ENCODE measurements at places on chromosomes 16 and 17. TPM values are rescaled to one million over a fixed set of nuclear protein-coding genes. Genes with fewer than 3 reads are reported as not detected.

MEIOC gene
- 1.4 TPM for total RNA-seq

ZP2 gene
- total RNA-seq, result not detected

HOXB7 gene
- total RNA-seq, result not detected

KANSL1 gene
- total RNA-seq, result 116 TPM

- H3K27me3 ChIP-seq, result peaks cover 6% of the 10 kb centered on the region
- DNase-seq, result peak; percentile 84
- no peak overlapping the region for H3K27ac ChIP-seq
- no peak overlapping the region for H3K4me3 ChIP-seq
- H3K36me3 ChIP-seq, result no peaks in the 10 kb centered on the region
- no peaks in the 10 kb centered on the region for H3K4me1 ChIP-seq
These were observed 64.6 kb upstream of the CRHR1 start for GRCh38 chr17:45719335-45720071.

- no peak overlapping the region for H3K27ac ChIP-seq
- peak overlapping the region; percentile 94 for H3K4me3 ChIP-seq
- no peaks in the 10 kb centered on the region for H3K4me1 ChIP-seq
- no peaks in the 10 kb centered on the region for H3K36me3 ChIP-seq
- peak; percentile 72 for DNase-seq
These were observed 1.7 kb upstream of the TMEM97 start for GRCh38 chr17:28317099-28317965.

- no peak overlapping the region for H3K4me3 ChIP-seq
- DNase-seq, result no peak
- H3K27me3 ChIP-seq, result peaks cover 4% of the 10 kb centered on the region
- H3K36me3 ChIP-seq, result no peaks in the 10 kb centered on the region
- peaks cover 4% of the 10 kb centered on the region for H3K4me1 ChIP-seq
These were observed 41.1 kb downstream of the SRL start for GRCh38 chr16:4200781-4201137.

GRCh38 chr16:678858-679813 lies 1.1 kb upstream of the STUB1 start:
- H3K4me1 ChIP-seq, result peaks cover 18% of the 10 kb centered on the region
- H3K36me3 ChIP-seq, result peaks cover 27% of the 10 kb centered on the region
- no peak overlapping the region for H3K4me3 ChIP-seq
- no peaks in the 10 kb centered on the region for H3K27me3 ChIP-seq

DNA sequence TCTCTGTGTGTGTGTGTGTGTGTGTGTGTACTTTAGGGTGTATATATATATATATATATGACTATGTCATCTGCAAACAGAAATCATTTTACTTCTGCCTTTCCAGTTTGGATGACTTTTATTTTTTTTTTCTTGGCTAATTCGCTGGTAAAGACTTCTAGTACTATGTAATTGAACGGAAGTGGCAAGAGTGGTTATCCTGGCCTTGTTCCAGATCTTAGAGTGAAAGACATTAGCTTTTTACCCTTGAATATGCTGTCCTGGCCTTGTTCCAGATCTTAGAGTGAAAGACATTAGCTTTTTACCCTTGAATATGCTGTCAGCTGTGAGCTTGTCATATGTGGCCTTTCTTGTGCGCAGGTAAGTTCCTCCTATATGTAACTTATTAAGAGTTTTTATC lies 72.7 kb upstream of the MYOCD start:
- H3K36me3 ChIP-seq, result no peaks in the 10 kb centered on the region
- no peak overlapping the region for H3K27ac ChIP-seq
- H3K4me1 ChIP-seq, result no peaks in the 10 kb centered on the region
- DNase-seq, result no peak
- no peaks in the 10 kb centered on the region for H3K27me3 ChIP-seq

- no peak overlapping the region for H3K4me3 ChIP-seq
- H3K4me1 ChIP-seq, result no peaks in the 10 kb centered on the region
- DNase-seq, result peak; percentile 83
- H3K27ac ChIP-seq, result peak overlapping the region; percentile 72
- no peaks in the 10 kb centered on the region for H3K27me3 ChIP-seq
These were observed 7.3 kb upstream of the TRPV2 start for GRCh38 chr17:16407911-16408588.

DNA sequence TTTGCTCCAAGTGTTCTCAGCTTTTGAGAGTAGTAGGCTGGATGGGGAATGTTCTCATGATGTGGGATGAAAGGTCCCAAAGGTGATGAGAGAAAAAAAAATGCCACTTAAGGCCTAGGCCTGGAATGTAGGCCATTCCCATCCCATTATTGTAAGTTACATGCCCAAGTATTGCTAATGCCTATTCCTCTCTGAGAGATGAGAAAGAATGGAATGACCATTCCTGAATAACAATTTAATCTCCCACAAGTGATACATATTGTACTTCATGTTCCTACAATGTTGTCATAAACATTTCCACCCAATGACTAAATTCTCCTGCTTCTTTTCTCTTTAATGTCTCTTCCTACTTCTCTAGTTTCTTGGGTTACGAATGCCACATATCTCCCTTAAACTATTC lies 102.8 kb upstream of the KCNJ16 start:
- no peaks in the 10 kb centered on the region for H3K36me3 ChIP-seq
- no peak overlapping the region for H3K4me3 ChIP-seq
- H3K27ac ChIP-seq, result no peak overlapping the region
- no peak for DNase-seq
- no peaks in the 10 kb centered on the region for H3K4me1 ChIP-seq

GRCh38 chr17:42409523-42410318 lies 13.3 kb downstream of the CAVIN1 start:
- H3K4me3 ChIP-seq, result no peak overlapping the region
- H3K36me3 ChIP-seq, result no peaks in the 10 kb centered on the region
- peaks cover 7% of the 10 kb centered on the region for H3K27me3 ChIP-seq
- peak; percentile 38 for DNase-seq
- no peaks in the 10 kb centered on the region for H3K4me1 ChIP-seq
- no peak overlapping the region for H3K27ac ChIP-seq

- no peaks in the 10 kb centered on the region for H3K36me3 ChIP-seq
- no peak overlapping the region for H3K4me3 ChIP-seq
- H3K27ac ChIP-seq, result no peak overlapping the region
- H3K4me1 ChIP-seq, result peaks cover 4% of the 10 kb centered on the region
These were observed 20.2 kb upstream of the WFDC1 start for GRCh38 chr16:84274515-84274914.

DNA sequence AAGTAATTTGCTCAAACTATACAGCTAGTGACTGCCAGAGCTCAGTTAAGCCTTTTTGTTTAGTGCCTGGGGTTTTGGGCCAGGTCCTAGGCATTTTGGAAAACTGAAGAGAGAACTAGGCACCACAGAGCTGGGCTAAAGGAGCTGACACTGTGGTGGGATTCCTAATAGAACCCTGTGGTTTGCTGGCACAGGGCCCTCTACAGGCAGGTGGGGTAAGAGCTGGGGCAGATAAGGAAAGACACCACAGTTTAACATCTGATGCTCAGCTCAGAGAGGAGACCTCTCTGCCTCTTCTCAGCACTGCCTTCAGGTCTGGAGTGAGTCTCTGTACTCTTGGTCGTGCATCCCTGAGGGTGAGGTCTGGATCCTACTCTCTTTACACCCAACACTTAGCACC lies 121.2 kb downstream of the SNX11 start:
- no peaks in the 10 kb centered on the region for H3K4me1 ChIP-seq
- no peaks in the 10 kb centered on the region for H3K36me3 ChIP-seq
- no peak overlapping the region for H3K4me3 ChIP-seq
- no peak overlapping the region for H3K27ac ChIP-seq
- H3K27me3 ChIP-seq, result no peaks in the 10 kb centered on the region

DNA sequence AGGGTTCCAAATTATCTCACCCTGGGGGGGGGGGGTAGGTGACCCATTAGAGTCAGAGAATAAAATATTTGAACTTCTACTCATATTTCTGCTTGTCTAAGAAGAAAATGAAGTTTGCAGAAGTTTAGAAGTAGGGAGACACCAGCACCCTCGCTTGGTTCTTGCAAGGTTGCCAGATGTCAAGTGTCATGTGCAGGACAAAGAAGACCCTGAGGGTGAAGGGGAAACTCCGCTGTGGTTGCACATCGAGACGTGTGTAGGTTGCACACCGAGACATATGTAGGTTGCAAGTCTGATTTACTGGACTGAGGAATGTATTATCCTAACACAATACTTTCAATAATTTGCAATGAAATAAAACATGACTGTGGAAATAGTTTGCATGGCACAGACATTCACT lies 42.4 kb upstream of the IRF8 start:
- no peaks in the 10 kb centered on the region for H3K4me1 ChIP-seq
- no peaks in the 10 kb centered on the region for H3K27me3 ChIP-seq
- H3K27ac ChIP-seq, result no peak overlapping the region
- DNase-seq, result peak; percentile 17
- no peak overlapping the region for H3K4me3 ChIP-seq
